Posterior vena cava (tissue), 2 donors: ENCODE measurements at places on chromosomes 2 and 18. TPM values are rescaled to one million over a fixed set of nuclear protein-coding genes. Genes with fewer than 3 reads are reported as not detected.
A peak's percentile ranks its signal among the peaks of the same experiment; 100 is the strongest.

- DNase-seq = no peak
Observed at GRCh38 chr2:3584076-3584475, 9.0 kb downstream of the RPS7 start.

DNA sequence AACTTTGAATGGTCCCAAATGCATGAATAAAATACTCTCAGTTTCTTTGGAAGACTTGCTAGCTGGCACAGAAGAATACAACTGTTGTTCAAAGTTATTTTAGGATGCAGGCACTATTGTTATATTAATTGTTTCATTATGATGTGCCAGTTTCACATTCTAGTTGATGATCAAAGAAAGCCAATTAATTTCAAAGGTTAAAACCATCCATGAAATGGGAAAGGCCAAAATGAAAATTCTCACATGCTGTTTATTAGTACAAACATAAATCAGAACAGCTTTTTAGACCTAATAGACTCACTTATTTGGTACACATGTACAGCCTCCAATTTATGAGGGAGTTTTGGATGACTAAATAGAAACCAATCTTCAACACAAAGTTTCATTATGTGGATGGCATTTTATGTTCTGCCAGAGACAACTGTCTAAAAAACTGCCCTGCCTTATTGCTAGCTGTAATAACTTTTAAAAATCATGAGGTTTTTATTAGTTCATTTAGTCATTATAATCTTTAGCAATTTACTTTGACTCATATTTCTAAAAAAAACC lies 42.2 kb downstream of the RFTN2 start:
- no peak for DNase-seq

Gene RAMP1
- total RNA-seq = 114 TPM

DNA sequence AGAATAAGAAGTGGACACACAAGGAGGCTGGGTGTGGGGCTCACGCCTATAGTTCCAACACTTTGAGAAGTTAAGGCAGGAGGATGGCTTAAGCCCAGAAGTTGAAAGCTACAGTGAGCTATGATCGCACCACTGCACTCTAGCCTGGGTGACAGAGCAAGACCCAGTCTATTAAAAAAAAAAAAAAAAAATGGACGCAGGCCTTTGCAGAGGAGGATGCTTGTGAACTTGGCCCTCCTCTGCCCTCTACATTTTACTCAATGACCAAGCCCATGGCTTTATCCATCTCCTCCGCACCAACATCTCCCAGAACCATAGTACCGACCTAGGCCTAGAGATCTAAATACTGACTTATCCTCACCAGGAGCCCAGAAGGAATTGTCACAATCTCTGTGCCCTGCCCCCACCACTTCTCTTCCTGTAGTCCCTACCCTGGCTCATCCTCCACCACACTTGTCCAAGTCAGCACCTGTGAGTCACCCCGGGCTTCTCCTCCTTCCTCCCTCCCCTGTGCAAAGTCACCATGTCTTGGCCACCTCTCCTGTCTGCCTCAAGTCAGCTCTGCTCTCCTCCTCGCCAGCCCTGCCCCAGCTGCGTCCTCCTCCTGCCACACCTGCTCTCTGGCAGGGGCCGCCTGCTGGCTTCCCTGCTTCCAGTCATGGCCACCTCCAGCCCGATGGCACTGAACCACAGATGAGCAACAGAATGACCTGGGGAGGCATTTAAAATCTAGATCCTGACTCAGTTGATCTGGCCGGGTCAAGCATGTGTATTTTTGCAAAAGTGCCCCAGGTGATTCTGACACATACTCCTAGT lies 35.8 kb upstream of the ASPRV1 start:
- peak; percentile 79 for DNase-seq

Gene GPR75
- total RNA-seq = 1.7 TPM

DNA sequence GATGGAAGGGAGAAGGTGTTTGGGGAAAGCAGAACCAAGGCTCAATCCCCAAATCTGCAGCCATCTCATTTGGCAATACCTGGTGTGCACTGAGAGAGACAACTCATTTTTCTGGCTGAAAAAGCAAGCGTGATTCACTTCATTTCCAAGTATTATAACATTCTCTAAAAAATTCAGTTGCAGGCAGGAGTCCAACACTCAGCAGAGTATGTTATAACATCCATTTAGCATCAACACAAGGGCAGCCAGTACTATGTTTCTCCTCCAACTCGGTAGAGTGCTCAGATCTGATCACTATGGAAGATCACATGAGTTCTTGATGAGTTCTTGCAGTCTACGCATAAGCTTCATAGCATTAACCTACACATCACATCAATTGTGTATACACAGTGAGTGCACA lies 99.4 kb upstream of the PID1 start:
- no peak for DNase-seq

DNA sequence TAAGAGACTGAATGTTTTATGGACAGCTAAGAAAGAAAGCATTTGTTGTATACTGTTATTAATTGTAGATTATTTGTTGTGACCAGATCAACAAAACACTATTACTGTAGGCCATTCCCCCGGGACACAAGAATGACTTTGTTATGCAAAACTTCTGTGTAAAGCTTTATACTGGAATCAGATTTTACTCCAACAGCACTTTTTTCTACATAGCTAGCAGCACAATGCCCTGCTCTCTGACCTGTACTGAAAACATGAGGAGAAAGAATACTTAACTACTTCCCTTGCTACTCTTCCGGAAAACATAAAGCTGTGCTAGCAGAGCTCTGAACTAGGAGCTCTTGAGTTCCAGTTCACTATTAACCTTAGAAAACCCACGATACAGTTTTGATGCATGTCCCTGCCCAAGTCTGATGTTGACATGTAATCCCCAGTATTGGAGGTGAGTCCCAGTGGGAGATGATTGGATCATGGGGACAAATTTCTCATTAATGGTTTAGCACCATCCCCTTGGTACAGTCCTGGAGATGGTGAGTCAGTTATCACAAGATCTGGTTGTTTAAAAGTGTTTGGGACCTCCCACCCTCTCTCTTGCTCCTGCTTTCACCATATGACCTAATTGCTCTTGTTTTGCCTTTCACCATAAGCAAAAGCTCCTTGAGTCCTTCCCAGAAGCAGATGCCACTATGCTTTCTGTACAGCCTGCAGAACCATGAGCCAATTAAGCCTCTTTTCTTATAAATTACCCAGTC lies 601.1 kb upstream of the PIK3C3 start:
- DNase-seq = no peak

Gene NEU2
- not detected for total RNA-seq

- DNase-seq = no peak
Observed at GRCh38 chr2:10378189-10378588, 69.9 kb downstream of the ODC1 start.

DNA sequence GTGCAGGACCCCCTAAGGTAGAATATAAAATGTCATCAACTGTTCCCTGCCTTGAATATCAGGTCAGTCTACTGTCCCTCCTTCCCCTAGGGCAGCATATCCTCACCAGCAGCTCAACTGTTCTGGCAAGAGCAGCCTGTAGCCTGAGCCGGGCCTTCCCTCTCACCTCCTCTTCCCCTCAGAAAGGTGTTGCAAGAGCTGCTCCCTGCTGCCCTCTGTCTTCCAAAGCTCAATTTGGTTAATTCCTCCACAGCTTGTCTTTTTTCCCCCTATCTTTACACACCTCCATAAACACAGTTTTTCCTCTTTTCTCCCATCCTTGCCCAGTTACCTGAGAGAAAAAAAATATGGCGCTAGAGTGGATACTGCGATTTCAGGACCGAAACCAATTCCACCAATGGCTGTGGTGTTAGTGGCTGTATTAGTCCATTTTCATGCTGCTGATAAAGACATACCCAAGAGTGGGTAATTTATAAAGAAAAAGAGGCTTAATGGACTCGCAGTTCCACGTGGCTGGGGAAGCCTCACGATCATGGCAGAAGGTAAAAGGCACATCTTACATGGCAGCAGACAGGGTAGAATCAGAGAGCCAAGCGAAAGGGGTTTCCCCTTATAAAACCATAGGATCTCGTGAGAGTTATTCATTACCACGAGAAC lies 184.7 kb downstream of the MREG start:
- DNase-seq = no peak

- DNase-seq = no peak
Observed at GRCh38 chr2:123380370-123380935, 644.6 kb upstream of the CNTNAP5 start.

- DNase-seq = no peak
Observed at GRCh38 chr18:69128978-69129377, 271.7 kb upstream of the DOK6 start.

- DNase-seq = no peak
Observed at GRCh38 chr2:37829202-37829601, 95.9 kb upstream of the RMDN2 start.

DNA sequence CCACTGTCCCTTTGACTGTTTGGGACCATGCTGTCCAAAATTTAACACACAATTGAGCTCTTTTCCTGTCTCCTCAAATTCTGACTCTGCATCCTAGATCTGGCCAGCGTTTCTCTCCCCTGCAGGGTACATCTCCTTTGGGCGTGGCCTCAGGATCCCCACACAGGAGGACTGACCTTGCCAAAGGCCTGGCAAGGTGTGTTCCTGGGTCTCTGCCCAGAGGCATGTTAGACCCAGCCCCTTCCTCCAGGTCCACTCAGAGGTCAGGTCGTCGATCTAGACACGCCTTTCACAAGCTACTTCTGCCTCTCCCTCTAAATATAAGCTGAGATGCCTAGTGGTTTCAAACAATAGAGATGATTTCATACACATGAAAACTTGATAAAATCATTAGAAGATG lies 45.4 kb upstream of the SMIM21 start:
- no peak for DNase-seq

DNA sequence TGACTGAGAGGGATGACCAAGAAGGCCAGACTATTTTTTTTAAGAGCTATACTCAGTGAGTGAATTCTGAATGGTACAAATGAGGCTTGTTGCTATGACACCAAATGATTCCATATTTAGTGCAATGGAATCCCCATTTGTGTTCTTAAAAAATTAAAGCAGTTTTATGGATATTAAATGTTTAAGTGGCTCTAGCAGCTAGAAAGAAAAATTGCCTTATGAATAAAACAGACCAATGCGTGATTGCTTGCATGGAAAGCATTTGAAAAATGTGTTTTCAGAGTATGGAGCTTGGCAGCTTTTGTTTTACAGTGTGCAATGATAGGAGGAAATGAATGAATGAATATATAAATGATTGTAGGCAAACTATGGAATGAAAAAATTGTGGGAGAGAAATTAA lies 238.8 kb upstream of the DPP10 start:
- no peak for DNase-seq

Gene IRS1
- 12.4 TPM for total RNA-seq

DNA sequence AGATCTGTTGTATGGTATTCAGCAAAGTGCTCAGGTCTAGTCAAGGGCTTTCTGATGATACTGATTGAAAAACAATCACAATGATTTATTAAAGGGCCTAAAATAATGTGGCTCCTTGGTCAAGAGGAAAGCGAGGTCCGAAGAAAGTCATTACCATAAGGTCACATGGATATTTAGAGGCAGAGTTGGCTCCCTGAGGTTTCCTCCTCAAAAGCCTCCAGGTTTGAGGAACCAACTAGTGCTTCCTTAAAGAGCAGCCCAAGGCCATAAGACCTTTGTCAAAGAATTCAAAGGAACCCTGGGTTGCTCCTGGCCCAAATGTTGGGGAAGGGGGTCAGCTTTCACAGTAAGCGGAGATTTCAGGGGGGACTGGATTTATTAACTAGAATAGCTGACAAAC lies 280.7 kb upstream of the ATP5MC3 start:
- no peak for DNase-seq

DNA sequence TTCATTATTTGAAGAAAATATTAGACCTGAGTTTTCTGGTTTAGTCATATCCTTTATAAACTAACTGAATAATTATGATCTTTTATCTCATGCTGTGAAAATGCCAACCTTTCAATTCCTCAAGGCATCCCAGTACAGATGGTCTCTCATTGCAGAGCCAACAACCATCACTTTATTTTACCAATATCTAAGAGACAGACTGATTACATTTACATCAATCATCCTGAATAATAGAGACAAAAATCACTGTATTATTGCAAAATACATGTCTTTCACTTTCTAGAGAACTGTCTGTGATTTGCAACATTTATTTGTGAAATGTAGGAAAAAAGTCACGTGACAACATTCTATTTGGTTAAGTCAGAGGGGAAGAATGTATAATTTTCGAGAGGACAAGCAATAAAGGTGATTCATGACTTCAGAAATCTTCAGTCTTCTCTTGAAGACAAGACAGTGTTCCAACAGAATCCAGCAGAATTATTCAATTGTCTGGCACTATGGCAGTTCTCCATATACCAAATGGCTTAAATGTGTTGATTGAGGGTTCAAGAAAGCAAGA lies 503.6 kb upstream of the SYT4 start:
- DNase-seq = no peak

GRCh38 chr2:16317211-16317830 lies 348.3 kb downstream of the CYRIA start:
- DNase-seq = no peak

- no peak for DNase-seq
Observed at GRCh38 chr2:99420031-99420430, 69.8 kb downstream of the REV1 start.

Gene RHOB
- total RNA-seq = 742 TPM

DNA sequence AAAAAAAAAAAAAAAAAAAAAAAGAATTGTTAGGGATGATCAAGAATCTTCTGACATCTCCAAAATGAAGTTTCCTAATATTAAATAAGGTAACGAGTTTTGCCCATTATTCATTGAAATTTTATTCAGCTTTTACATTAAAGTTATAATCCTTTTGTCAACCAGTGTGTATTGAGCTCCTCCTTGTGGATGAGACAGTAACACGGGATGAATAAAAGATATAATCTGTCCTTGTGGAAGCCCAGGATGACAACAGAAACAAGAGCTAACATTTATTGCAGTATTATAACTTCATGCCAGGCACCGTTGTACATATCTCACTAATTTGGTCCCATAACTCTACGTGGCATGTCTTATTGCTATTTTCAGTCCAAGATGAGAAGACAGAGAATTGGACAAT lies 33.4 kb upstream of the SERPINB7 start:
- DNase-seq = no peak

- no peak for DNase-seq
Observed at GRCh38 chr2:6370753-6371551, 494.8 kb downstream of the CMPK2 start.

GRCh38 chr2:61946666-61947065 lies 41.2 kb downstream of the COMMD1 start:
- DNase-seq = no peak

- DNase-seq = no peak
Observed at GRCh38 chr18:47931718-47932103, 1.3 kb upstream of the SMAD2 start.

DNA sequence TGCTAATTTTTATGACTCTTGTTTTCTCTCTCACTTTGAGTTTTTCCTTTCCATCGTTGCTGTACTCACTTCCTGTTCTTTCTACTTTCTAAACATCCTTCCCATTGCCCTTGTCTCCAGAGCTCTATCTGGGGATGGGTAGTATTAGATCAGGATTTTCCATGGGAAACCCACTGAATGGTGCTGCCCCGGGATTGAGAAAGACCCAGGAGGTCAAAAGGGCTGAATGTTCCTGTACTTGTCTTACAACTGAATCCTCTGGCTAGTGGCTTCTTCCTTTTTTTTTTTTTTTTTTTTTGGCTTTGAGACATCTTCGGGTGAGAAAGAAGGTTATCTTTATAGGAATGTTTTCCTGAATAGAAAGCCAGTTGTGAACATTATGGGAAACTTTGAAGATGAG lies 364.8 kb upstream of the SLC14A2 start:
- no peak for DNase-seq
